Vagina (tissue), 2 donors: ENCODE measurements at places on chromosomes 7 and 10.

DNA sequence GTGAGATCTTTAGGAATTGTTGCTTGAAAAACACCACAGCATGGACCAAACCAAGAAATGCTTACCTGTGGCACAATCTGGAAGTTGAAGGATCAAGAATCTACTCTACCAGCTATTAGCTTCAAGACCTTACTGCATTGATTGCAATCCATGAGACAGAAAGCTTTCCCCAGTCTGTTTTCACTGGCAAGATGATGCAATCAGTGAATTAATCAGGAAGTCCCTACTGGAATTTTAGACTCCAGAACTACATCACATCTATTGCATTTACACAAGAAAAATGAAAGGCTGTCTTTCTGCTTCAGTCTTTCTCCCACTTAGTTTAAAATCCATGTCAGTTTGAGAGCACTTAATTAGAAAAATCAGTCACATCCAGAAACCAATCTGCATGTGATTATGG, 191.7 kb downstream of the TFEC start:
- DNase-seq: no peak

- no peak for DNase-seq
Observed at GRCh38 chr7:145884716-145885514, 231.7 kb upstream of the CNTNAP2 start.

- no peak for DNase-seq
Observed at GRCh38 chr7:99218406-99219184, 10.7 kb upstream of the KPNA7 start.

- no peak for DNase-seq
Observed at GRCh38 chr7:151252961-151253711, 4.6 kb upstream of the SMARCD3 start.

DNA sequence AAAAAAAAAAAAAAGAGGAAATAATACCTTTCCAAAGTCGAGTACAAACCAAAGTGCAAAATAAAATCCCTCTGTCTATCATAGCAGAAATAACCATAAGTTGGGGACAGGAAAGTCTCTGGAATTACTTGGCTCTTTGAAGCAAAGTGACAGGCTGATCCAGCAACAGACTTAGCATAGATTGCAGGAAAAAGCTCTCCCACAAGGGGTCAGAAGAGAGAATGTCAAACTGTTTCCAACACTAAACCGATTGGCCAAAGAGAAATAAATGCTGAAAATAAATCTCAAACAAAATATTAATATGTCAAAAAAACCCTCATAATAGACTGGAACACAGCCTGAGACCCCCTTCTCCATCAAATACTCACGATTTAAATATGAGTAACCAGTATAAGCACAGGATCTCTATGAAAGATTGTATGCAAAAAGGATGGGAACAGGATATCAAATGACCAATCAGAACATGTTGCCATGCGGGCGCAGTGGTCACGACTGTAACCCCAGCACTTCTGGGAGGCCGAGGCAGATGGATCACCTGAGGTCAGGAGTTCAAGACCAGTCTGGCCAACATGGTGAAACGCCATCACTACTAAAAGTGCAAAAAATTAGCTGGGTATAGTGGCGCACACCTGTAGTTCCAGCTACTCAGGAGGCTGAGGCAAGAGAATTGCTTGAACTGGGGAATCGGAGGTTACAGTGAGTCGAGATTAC, 1000.7 kb upstream of the LRRN3 start:
- no peak for DNase-seq

DNA sequence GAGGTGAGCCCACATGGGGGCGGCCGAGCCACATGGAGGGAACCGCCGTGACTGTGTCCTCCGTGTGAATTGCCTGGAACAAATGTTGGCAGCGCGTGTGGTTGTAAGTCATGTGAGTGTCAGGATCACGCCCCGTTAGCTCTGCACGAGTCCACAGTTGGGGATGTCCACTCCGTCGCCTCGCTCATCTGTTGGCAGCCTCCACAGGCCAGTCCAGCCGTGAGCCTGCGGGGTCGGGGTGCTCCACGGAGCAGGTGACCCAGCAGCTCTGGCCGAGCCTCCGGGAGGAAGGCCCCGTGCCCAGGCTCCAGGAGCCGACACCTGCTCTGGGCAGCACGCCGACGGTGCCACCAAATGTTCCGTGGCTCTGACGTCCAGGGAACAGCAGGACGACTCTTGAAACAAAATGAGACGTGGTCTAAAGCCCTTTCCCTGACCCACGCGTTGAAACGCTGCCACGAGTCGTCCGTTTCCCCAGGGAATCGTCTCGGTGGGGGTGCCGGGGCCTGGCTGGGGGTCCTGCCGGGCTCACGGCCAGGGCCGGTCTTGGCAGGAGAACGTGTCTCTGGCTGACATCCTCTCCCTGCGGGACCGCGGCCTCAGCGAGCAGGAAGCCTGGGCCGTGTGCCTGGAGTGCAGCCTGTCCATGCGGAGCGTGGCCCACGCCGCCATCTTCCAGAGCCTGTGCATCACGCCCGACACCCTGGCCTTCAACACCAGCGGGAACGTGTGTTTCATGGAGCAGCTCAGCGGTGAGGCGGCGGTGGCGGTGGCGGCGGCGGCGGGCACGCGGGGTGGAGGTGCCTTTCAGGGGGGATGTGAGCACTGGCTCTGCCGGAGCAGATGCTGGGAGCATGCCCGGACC, 7.0 kb downstream of the KNDC1 start:
- DNase-seq: no peak
